ENCODE measurements at places on chromosomes 16 and 17.

DNA sequence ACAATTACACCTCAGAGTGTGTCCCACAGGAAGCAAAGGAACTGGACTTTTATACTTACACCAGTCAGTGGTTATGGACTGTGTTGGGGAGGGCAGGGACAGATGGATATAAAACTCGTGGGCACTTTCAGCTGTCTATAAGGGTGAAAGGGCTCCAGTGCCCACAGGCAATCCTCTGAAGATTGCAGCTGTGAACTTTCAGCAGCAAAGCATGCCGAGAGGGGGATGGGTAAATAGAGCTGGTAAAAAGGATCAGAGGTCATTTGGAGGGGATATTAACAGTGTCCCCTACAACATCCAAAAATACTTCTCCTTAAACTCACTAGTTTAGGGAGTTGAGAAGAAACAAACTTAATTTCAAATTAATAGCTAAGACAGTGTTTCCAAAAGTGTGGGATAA lies 13.3 kb upstream of the RFWD3 start:
- DNase-seq, result no peak

DNA sequence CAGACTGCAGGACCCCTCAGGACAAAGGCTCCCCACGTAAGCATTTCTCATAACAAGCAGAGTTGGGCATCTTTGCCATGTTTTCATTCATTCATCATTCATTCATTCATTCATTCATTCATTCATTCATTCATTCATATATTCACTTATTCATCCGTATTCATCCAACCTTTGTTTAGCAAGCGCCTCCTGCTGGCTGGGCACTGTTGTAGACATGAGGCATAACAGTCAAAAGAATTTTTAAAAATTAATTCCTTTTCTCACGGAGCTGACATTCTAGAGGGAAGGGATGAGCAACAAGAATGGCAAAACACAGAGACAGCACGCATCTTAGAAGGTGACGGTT lies 351.7 kb upstream of the TNRC6C start:
- DNase-seq, result no peak

- no peak for DNase-seq
These were observed 103.7 kb downstream of the RBFOX1 start for GRCh38 chr16:7436306-7436705.

DNA sequence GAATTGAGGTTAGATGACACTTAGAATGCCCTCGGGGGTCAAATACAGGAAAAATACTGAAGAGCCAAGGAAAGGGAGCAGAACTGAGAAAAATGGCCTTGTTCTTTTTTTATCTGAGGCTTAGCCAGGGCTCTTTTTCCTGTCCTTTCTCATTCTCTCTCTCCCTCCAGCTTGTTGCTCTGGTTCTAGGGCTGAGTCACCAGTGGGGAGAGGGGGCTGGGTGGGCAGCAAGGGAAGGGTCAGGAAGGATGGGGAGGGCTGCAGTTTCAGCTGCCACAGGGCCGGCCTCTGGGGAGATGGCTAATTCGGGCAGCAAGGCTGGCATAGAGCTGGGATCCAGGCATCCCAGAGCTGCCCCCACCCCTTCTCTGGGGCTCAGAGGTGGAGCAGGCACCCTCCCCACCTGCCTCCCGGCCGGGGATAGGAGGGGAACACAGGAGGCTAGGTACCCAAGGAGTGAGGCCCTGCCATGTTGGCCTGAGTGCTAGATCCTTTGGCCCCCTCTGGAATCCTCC lies 3.9 kb downstream of the ITGA3 start:
- no peak for DNase-seq

GRCh38 chr16:84940670-84941551 lies 70.4 kb downstream of the ZDHHC7 start:
- no peak for DNase-seq

GRCh38 chr16:4944333-4945281 lies 7.7 kb upstream of the PPL start:
- peak; percentile 95 for DNase-seq

DNA sequence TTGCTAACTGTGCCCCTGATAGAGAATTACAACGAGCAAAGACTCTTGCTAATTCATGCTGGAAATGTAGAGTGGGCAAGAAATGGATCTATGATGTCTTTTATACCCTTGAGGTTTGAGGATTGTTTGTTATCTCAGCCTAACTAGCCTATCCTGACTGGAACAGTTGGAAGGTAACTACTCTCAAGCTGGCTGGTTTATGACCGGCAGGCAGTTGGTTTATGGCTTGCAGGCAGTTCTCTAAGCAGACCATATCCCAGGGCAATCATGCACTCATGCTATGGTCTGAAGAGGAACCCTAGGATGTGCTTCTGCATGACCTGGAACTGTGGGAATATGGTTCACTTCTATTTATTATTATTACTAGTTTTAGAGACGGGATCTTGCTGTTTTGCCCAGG lies 49.1 kb downstream of the LYRM1 start:
- DNase-seq, result no peak

DNA sequence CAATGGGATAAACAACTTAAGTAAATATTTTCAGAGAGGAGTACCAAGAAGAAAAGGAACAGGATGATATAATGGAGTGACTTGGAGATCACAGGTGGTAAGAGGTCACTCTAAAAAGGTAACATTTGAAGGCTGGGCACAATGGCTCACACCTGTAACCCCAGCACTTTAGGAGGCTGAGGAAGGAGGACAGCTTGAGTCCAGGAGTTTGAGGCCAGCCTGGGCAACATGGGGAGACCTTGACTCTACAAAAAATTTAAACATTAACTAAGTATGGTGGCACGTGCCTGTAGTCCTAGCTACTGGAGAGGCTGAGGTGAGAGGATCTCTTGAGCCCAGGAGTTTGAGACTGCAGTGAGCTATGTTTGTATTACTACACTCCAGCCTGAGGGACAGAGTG lies 3.4 kb upstream of the TMEM11 start:
- DNase-seq, result no peak

DNA sequence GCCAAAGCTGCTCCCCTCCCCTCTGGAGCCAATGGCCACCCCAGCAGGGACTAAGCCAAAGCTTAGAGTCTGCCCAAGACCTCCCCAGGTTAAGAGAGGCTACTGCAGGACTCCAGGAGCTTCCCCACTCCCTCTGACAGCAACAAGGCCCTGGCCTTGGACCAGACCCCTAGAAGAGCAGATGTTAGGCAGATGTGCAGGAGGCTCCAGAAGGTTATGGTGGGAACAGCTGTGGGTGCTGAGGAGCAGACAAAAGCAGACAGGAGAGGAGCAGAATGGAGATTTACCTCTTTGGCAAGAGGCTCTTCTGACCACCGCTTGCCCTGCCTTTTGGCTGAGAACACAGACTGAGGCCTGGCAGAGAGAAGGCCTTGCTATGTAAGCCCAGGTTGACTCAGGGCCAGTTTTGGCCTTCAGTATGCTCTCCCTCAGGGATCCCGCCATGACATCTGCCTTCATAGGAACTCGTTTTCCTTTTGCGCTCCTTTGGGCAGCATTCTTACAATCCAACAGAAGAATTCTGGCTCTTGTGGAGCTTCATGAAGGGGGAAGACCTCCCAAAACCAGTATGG lies 113.0 kb downstream of the RBFOX3 start:
- DNase-seq, result no peak

GRCh38 chr17:49989518-49989880 lies 5.5 kb downstream of the DLX3 start:
- DNase-seq, result no peak

GRCh38 chr17:56142781-56143180 lies 10.5 kb upstream of the ANKFN1 start:
- DNase-seq, result no peak

DNA sequence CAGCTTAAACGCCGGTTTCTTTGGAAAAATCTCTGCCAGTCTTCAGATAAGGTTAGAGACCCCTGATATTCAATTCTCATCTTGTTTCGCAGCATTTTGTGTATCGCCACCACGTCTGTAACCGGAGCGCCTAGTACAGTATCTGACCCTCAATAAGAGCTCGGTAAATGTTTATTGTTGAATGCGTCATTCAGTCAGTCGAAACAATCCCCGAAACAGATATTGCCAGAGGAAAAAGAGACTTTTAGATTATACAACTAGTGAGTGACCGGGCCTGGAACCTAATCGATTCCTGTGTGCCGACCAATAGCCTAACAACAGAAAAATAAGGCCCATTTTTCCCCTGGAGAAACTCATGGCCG lies 626 bp downstream of the PELP1 start:
- no peak for DNase-seq

DNA sequence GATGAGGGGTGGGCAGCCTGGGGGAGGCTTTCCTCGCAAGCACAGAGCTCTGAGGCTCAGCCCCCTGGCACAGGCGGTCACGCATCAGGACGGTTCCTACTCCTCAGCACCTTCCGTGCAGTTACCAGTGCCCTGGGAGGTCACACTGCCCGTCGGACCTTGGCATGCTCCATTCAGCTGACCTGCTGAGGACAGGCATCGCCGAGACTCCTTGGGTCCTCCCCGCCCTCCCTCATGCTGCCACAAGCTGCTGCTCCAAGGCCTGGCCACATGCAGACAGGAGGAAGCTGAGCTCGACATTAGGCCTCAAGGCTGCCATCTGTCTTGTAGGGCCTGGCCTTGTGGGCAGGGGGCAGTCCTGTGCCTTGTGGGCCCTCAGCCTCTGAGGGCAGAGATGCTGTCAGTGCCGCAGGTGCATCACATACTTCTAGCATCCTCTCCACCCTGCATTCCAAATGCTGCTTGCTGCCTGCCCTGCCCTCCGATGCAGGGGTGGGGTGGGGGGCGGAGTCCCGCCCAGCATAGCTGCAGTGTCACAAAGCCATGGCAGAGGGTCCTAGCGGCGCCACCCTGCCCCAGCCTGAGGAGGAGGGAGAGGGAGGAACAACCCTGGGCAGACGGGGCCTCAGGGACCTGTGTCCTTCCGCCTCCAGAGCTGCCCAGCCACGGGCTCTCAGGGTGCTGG lies 9.3 kb downstream of the C16orf90 start:
- DNase-seq, result no peak

DNA sequence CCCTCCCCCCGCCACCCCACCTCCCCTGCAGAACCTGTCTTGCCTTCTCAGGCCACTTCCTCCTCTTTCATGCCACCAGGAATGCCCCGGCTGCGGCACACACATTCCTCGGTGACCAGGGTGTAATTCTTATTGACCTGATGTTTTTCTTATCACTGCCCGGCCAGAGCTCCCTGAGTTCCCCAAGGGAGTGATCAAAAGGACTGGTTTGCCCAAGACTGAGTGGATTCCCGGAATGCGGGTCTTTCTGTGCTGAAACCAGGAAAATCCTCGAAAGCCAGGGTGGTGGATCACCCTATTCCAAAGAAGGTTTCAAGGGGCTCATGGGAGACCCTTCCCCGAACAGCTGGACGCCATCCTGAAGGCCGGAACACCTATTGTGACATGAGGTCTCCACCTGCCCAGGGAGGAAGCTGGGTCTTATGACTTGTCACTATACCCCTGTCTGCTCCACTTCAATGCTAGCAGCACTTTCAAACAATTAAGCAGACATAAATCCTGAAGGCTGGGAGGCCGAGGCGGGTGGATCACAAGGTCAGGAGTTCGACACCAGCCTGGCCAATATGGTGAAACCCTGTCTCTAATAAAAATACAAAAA lies 53.0 kb upstream of the RPL38 start:
- DNase-seq, result no peak

- no peak for DNase-seq
These were observed 49.0 kb downstream of the CCDC182 start for GRCh38 chr17:57696050-57696449.

GRCh38 chr16:24962747-24963146 lies 52.4 kb downstream of the ARHGAP17 start:
- no peak for DNase-seq

DNA sequence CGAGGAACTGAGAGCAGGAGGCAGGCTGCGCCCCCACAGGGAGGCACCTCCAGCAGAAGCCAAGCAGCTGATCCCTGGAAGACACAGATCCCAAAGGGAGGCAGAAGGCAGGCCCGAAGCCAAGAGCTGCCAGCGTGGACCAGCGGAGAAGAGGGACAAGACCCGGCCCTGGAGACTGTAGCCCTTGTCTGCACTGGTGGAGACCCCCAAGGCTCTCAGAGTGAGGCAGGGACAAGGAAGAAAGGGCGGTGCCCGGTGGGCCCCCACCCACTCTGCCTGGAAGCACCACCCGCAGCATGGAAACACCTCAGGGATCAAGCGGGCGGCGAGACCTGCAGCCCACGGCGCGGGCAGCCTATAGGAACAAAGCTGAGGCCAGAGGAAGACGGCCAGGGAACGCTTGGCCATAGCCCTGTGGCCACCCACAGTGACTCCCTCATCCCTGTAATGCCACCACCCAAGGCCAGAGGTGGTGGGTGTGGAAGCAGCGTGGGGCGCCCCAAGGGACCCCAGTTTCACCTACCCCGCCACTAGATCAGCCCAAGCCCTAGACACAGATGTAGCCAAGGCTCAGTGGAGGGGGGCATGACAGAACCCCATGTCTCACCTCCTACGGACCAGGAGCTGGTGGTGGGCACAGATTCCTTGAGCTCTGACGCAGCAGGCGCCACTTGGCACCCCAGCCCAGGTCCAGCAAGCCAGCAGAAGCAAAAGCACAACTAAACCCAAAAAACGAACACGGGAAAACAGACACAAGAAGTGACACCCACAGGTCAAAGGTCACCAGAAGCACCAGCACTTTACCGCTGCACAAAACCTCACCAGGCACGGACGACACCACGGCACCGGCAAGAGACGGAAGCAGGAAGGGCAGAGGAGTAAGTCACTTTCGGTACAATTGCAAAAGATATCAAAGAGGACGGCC lies 2.9 kb upstream of the SIRT7 start:
- DNase-seq, result no peak

- no peak for DNase-seq
These were observed 34.2 kb downstream of the CDH13 start for GRCh38 chr16:82660966-82661365.

DNA sequence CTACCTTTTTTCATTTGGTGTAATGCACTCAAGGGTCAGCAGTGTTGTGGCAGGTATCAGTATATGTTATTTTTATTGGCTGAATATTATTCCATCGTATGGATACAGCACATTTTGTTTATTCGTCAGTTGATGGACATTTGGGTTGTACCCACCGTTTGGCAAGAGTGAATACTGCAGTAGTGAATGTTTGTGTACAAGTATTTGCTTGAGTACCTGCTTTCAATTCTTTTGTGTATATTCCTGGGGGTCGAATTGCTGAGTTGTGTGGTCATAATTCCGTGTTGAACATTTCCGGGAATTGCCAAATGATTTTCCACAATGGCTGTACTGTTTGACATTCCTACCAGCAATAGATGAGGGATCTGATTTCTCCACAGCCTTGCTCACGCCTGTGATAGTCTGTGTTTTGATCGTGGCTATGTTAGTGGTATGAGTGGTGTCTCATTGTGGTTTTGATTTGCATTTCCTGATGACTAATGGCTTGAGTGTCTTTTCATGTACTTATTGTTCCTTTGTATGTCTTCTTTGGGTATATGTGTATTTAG lies 108.4 kb downstream of the OR1D5 start:
- DNase-seq, result peak; percentile 94

GRCh38 chr17:80671825-80672110 lies 127.1 kb downstream of the RPTOR start:
- DNase-seq, result no peak

DNA sequence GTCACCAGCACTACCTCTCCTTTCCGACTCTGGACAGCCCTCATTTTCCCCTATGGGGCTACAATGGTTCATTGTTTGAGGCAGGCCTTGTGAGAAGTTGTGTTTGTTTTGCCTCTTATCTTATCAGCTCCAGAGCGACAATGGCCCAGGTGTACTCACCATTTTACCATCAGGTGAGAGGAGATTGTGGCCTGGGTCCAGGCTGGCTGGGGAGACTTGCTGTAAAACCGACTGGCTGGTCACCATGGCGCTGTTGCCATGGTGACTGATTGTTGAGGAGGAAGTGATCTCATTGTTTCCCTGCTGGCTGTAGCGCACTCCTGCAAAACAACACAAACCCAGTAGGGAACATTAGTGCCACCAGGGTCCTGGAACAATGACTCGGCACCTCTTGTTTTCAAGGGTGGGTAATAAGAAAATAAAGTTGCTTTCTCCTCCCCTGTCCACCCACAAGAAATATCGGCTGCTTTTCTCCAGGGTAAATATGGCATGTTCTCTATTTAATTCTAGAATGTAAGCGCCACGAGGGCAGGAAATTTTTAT lies 34.4 kb downstream of the HNF1B start:
- peak; percentile 84 for DNase-seq
